ENCODE measurements at places on chromosomes 4 and X.
A peak's percentile ranks its signal among the peaks of the same experiment; 100 is the strongest.

GRCh38 chr4:183918696-183919095 is 13.6 kb downstream of the STOX2 start:
- DNase-seq, result no peak

- no peak for DNase-seq
Measured at GRCh38 chr4:56737666-56738065, 56.6 kb upstream of the HOPX start.

DNA sequence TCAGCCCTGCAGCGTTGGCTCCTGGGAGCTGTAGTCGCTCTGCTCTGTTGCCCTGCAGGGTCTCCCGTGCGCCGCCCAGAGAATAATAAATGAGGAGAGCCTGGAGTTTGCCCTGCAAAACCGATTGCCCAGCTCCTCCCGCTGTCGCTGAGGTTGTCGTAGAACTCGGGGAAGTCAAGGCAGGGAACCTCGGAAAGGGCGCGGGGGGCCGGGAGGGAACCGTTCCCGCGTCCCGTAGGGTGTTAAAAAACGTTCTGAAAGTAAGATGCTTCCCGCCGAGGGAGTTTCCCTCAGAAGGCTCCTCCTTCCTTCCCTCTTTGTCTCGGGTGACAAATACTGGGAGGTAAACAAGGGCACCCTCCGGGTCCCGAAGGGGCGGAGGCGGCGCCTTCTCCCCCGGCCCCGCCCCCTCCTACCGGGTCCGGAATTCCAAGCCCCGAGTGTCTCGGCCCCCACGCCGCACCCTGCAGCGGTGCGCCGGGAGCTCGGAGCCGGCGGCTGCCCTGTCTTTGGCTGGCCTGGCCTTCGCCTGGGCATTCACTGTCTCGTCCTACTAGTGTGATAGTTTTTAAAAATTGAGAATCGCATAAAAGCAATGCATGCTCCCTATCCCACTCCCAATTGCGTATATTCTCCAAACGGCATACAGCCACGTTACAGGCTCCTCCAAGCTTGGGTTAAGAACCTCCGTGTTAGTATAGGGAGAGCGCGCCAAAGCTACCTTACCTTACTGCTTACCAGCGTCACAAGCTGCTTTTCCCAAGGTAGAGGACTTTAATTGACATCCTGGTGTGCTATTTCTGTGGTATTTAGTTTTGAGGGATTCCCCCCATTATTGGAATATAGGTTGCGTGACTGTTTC is 964 bp upstream of the HMGB2 start:
- DNase-seq, result peak; percentile 48

DNA sequence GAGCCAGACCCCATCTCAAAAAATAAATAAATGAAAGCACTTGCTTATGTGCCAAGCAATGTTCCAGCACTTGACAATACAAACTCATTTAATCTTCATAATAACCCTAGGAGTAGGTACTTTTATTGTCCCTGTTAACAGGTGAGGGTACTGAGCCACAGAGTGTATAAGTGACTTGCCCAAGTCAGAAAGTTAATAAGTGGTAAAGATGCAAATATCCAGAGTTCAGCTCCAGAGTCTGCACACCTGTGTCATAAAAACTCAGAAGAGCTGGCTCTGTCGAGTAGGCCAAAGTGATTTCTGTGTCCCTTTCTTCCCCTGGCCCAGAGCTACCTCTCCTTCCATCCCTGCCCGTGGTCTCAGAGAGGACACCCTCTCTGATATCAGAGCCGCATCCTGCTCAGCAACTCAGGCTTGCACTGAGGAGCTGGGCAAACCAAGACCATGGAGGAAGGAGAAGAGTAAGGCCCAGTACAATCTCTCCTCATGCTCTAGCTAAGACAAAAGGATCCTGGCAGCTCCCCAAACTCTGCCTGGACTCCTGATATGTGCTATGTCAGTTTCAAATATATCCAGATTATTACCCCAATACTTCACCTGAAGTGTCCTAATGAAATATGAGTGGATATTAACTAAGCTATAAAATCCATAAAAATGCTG is 136.3 kb downstream of the HS6ST2 start:
- no peak for DNase-seq
